Left lung (tissue), 14 donors: ENCODE measurements at places on chromosomes 5 and 9. TPM values are rescaled to one million over a fixed set of nuclear protein-coding genes. Genes with fewer than 3 reads are reported as not detected.

- no peak for DNase-seq
These were observed 4.5 kb downstream of the CEMIP2 start for GRCh38 chr9:71763832-71764231.

The SLC6A3 gene
- polyA plus RNA-seq = 3.0 TPM

The SYNPO gene
- 31.6 TPM for polyA plus RNA-seq

The IL4 gene
- polyA plus RNA-seq = 0.27 TPM

The ELL2 gene
- polyA plus RNA-seq = 25.3 TPM

The LRRC19 gene
- polyA plus RNA-seq = 0.33 TPM

DNA sequence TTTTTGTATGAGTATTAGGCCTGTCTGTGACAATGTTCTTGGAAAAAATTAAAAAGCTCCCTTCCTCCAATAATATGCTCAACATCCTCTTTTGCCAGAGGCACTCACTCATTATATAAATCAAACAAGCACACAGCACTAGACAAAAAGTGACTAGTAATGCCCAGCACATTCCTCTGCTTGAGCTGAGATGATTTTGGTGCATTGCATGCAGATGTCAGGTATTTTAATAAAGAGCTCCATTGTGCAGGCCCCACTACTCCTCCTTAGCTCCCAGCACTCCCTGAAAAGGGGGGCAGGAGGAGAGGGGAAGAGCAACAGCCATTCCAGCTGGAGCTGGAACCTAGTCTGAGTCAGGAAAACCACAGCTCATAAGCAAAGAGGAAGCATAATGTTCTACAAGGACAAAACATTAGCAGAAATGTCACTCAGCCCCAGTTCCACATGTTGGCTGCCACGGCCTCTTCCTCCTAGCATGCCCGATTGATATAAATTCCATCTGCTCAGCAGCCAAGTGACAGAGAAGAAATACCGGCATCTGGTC is 348.5 kb downstream of the BNC2 start:
- peak; percentile 87 for DNase-seq

The ELOVL7 gene
- polyA plus RNA-seq = 2.3 TPM

DNA sequence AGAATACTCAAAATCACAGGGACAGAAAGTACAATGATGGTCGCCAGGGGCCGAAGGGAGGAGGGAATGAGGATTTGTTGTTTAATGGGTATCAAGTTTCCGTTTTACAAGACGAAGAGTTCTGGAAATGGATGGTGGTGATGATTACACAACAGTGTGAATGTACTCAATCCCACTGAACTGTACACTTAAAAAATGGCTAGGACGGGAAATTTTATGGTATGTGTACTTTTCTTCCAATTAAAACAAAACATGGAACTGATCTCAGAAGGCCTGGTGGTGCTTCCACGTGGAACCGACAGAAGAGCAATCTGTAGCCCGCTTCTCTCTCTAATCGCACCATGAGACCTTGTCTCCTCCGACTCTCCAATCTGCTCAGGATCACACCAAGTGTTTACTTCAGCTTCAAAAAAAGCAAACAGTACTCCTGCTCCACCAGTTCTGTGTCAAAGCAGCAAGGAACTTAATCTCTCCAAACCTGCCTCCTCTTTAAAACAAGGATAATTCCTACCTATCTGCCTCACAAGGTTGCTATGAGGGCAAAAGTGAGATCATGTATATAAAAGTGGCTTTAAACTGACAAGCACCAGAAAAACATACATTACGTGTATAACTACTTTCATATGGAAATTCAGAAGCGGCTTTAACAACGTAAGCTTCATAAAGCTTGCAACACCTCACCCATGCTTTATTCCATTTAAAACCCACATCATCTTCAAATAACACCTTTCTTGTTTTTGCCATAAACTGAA is 2.1 kb downstream of the ECPAS start:
- DNase-seq = no peak

GRCh38 chr5:39501397-39501796 is 76.6 kb upstream of the DAB2 start:
- DNase-seq = peak; percentile 54

DNA sequence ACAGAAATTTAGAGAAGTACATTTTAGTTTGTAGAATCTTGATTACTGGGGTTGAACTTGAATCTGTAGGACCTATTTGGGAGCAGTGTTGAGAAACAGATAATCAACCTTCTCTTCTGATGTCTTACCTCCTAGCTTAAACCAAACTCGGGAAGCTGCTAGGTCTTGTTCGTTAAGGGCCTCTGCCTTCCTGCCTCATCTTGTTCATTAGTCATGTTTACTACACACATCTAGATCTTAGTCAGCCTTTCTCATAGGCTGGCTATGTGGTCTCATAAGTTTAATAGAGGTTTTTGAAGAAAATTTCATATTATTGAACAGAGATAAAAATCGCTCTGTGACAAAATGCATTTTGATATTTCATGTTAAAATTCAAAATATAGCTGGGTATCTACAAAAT is 331.0 kb upstream of the EDIL3 start:
- DNase-seq = no peak

GRCh38 chr9:89179895-89180734 is 1.5 kb upstream of the SHC3 start:
- peak; percentile 91 for DNase-seq

The CCL27 gene
- 0.79 TPM for polyA plus RNA-seq

- DNase-seq = no peak
These were observed 118.7 kb upstream of the TAF11L2 start for GRCh38 chr5:17379100-17379951.

DNA sequence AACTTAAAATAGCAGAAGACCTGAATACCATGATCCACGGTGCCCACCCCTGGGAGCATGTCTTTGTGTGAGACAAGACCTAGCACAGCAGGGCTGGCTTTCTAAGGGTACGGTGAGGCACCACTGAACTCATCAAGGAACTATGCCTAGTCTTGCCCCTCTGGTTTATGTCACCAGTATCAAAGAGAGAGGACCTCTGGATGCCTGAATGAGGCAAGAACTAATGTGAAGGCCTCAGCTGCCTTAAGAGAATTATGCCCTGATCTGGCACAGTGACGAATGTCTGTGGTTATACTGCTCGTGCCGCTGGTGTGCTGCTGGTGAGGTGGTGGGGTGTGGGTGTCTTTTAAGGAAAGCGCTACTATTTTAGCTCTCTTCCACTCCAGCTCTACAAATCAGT is 23.0 kb downstream of the NREP start:
- no peak for DNase-seq
